AG04449 (cell line): ENCODE measurements at places on chromosomes 5 and 9.

DNA sequence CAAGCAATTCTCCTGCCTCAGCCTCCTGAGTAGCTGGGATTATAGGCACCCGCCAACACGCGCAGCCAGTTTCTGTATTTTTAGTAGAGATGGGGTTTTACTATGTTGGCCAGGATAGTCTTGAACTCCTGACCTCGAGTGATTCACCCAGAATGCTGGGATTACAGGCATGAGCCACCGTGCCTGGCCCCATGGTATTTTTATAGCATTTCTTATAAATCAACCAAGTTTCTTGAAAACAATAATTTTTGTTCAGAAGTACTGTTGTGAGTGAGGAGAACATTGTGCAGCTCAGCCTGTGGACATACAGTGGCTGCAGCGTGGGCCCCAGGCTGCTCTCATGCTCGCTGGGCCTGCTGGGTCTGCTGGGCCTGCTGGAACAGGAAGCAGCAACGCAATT lies 45.3 kb downstream of the MAP1B start:
- DNase-seq = no peak

- peak; percentile 75 for DNase-seq
Observed at GRCh38 chr9:121963528-121963995, 129.5 kb downstream of the TTLL11 start.

GRCh38 chr5:96143450-96143849 lies 181.8 kb upstream of the ELL2 start:
- no peak for DNase-seq

- no peak for DNase-seq
Observed at GRCh38 chr9:30519756-30520155, 1864.7 kb upstream of the ACO1 start.
